ENCODE measurements at places on chromosomes 2 and 18. TPM values are rescaled to one million over a fixed set of nuclear protein-coding genes. Genes with fewer than 3 reads are reported as not detected.

DNA sequence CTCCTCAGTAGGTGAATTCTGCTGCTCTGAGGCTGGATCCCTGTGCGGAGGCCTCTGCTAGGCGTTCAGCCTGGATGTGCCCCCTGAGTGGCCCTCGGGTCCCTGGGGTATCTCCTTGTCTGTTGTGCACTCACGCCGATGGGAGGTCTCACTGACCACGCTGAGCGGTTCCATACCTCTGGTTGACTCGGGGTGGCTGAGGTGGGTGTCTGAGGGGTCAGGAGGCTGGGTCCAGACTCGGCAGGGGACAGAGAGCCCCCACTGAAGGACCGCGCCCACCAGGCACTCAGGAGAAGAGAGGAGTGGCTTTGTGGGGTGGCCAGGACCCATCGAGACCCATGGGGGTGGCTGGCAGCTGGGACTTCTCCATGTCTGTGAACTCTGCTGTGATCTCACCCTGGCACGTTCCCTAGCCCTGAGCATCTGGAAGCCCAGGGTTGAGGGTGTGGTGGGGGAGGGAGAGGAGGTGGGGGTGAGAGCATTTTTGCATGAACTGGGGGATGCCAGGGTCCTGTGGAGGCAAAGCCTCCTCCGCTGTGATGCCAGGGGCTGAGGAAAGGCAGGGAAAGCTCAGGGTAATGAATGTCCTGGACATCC lies 53.7 kb downstream of the TWIST2 start:
- H3K36me3 ChIP-seq, result no peaks in the 10 kb centered on the region
- no peak for DNase-seq
- H3K27me3 ChIP-seq, result no peaks in the 10 kb centered on the region
- no peak overlapping the region for H3K4me3 ChIP-seq
- no peak overlapping the region for H3K27ac ChIP-seq

- no peak overlapping the region for H3K27ac ChIP-seq
- H3K27me3 ChIP-seq, result no peaks in the 10 kb centered on the region
- no peak for DNase-seq
- no peak overlapping the region for H3K4me3 ChIP-seq
- H3K36me3 ChIP-seq, result peaks cover 11% of the 10 kb centered on the region
- H3K4me1 ChIP-seq, result peaks cover 67% of the 10 kb centered on the region
Measured at GRCh38 chr2:15893689-15894480, 46.5 kb upstream of the MYCN start.

GRCh38 chr18:30376515-30376914 lies 666.0 kb downstream of the DSC3 start:
- no peak for DNase-seq
- no peaks in the 10 kb centered on the region for H3K4me1 ChIP-seq
- no peak overlapping the region for H3K27ac ChIP-seq

DNA sequence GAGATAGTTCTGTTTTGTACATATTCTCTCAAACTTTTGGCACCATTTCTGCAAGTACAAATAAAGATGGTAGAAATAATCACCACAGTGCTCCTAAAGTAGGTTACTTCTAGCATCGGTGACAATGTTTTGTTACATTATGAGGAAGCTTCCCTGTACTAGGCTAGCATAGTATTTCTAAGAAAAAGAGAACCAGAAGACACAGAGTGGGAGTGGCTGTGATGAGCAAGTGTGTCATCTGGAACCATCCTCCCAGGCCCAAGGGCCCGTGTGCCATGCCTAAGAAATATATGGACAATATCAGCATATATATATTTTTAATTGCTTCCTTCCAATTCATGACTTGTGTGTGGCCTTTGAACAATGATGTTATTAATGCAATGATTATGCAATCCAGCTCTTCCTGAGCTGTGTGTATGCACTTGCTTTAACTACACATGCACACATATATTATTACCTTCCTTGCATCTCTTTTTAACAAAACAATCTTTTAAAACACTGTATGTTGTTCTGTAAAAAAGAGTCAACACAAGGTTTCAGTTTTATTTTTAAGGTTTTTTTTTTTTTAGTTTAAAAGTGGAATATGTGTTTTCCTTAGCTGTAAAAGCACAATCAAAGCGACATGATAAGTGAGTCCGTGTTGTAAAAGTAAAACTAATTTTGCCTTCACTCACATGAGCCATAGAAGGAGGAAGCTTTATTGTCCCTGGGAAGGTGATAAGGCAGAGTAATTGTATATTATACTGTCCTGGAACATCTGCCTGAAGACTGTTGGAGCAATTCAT lies 303.9 kb downstream of the ZNF407 start:
- peaks cover 35% of the 10 kb centered on the region for H3K4me1 ChIP-seq
- H3K27me3 ChIP-seq, result no peaks in the 10 kb centered on the region
- H3K27ac ChIP-seq, result no peak overlapping the region
- no peak for DNase-seq
- H3K4me3 ChIP-seq, result no peak overlapping the region
- no peaks in the 10 kb centered on the region for H3K36me3 ChIP-seq

DNA sequence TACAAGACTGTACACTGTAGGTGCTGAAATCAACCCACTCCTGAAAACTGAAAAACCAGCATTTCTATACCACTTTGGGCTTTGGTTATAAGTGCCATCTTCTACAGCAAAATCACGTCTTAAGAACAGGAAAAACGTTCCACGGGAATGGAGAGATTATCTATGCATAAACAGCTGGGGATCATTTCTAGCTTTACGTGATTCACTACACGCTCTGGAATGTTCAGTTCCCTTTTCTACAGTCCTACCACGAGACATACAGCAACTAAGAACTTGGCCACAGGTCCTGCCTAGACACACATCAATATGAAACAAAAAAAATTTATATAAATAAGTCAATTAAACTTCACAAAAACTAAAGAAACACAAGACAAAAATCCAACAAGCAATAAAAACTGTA lies 3.6 kb downstream of the CXCR4 start:
- H3K27me3 ChIP-seq, result peaks cover 22% of the 10 kb centered on the region
- H3K4me1 ChIP-seq, result peaks cover 69% of the 10 kb centered on the region
- no peak overlapping the region for H3K27ac ChIP-seq
- H3K36me3 ChIP-seq, result peaks cover 19% of the 10 kb centered on the region
- DNase-seq, result no peak

CAPN14 gene
- total RNA-seq, result 0.47 TPM

Data from neural crest cell (in vitro differentiated cells).